ENCODE measurements at places on chromosomes 13 and 19.
A peak's percentile ranks its signal among the peaks of the same experiment; 100 is the strongest.

- DNase-seq, result peak; percentile 74
Measured at GRCh38 chr13:32164622-32165268, 133.2 kb downstream of the FRY start.

DNA sequence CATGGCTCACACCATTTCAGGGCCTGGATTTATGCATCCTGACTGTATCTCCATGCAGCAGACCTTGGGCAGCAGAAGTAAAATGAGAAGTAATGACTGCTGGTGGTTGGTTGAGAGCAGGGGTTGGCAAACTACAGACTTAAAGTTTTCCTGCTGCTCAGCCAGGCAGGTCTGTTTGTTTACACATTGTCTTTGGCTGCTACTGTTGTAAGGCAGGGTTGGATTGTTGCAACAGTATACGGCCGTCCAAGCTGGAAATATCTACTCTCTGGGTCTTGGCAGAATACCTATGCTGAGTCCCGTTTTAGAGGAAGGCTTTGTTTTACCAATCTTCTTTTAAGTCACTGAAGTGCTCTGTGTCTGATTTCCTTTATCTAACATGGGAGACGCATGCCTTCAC is 13.5 kb downstream of the SNRNP70 start:
- no peak for DNase-seq

DNA sequence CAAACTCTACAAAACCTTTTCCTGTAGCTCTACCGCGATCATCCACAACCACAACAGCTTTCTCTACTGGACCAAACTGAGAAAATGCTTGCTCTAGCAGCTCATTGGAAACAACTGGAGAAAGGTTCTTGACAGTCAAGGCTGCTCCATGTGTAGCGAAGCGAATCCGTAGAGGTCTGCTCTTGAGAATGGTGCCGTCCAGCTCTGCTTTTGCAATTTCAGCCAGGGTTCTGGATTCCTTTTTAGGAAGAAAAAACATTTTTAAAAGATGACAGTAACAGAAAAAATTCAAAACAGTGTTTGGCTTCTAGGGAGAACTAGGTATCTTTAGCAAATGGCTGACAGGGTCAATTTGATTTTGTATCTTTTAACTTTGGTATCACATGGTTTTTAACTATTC is 10.4 kb downstream of the PSPC1 start:
- no peak for DNase-seq

DNA sequence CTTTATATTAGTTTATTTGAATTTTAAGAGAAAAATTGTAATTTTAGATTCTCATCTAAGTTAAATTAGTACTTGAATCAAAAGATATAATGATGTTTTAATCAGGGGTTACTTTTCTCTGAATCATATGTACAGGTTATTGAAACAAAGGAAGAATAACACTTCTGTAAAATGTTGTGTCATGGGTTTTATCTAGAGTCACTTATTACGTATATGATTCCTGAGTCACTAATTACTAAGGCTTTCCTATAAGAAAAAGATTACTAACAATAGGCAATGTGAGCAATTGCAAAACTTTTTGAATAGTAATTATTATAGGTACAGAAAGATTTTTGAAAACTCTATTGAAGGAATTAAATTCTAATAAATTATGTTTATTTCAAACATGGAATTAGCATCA is 99.2 kb upstream of the KLF5 start:
- DNase-seq, result no peak

GRCh38 chr13:53863520-53863919 is 834.9 kb downstream of the OLFM4 start:
- no peak for DNase-seq

GRCh38 chr13:37995092-37995491 is 125.5 kb upstream of the TRPC4 start:
- no peak for DNase-seq

GRCh38 chr19:46049597-46049996 is 8.8 kb upstream of the IGFL4 start:
- peak; percentile 16 for DNase-seq

GRCh38 chr19:47321630-47322029 is 10.3 kb upstream of the C5AR2 start:
- DNase-seq, result no peak

GRCh38 chr19:32627714-32628270 is 46.8 kb downstream of the PDCD5 start:
- no peak for DNase-seq

- DNase-seq, result no peak
Measured at GRCh38 chr13:51613535-51613934, 29.3 kb downstream of the WDFY2 start.

- peak; percentile 19 for DNase-seq
Measured at GRCh38 chr13:73879346-73880015, 254.7 kb downstream of the KLF12 start.

DNA sequence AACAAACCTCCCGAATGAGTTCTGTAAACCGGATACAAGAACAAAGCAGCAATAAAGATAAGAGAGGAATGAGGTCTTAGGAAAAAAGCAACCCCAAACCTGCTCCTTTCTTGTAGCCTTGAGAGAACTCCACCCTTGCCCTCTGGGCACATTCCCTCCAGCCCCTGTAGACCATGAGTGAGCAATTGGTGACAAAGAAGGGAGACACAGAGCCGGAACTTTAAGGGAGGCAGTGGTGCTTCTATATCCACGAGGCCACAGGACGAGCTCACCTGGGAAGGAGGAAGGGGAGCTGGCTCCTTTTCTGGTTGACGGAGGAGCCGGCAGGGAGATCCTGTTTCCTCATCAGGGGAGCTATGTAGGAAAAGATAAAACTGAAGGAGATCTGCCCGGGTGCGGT is 13.0 kb downstream of the BRME1 start:
- no peak for DNase-seq

DNA sequence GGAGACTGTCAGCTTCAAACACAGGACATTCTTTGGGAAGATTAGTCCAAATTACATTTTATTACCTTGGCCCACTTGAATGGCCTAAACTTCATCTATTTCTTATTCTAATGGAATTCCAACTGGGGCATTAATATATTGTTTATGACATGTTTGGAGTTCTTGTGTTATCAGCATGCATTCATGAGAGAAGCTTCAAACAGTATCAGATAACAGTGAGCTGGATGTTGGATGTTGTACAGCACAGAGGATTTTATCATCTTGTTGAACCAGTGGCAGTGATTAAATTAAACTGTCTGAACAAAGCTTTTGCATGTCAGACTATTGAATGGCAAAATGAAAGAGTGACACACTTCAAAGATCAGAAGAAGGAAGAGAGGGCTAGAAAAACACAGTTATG is 50.0 kb downstream of the MZT1 start:
- no peak for DNase-seq

GRCh38 chr19:10219678-10220077 is 11.5 kb downstream of the S1PR2 start:
- no peak for DNase-seq

- DNase-seq, result no peak
Measured at GRCh38 chr19:47776568-47776967, 1.9 kb upstream of the SELENOW start.

GRCh38 chr13:98253526-98253925 is 76.5 kb upstream of the RNF113B start:
- DNase-seq, result no peak

GRCh38 chr19:33370783-33371182 is 2.7 kb upstream of the CEBPG start:
- no peak for DNase-seq
